Activated naive CD8-positive, alpha-beta T cell treated with anti-CD3 and anti-CD28 coated beads for 36 hours (primary cell): ENCODE measurements at places on chromosomes 11 and 22.

- no peak for DNase-seq
These were observed 111.5 kb downstream of the SWAP70 start for GRCh38 chr11:9775398-9775779.

GRCh38 chr11:27040302-27041115 is at the start of gene BBOX1:
BBOX1 (plus strand) TSS chr11:27040815; CDS start chr11:27055431, 14,616 bp downstream.
- no peak for DNase-seq

DNA sequence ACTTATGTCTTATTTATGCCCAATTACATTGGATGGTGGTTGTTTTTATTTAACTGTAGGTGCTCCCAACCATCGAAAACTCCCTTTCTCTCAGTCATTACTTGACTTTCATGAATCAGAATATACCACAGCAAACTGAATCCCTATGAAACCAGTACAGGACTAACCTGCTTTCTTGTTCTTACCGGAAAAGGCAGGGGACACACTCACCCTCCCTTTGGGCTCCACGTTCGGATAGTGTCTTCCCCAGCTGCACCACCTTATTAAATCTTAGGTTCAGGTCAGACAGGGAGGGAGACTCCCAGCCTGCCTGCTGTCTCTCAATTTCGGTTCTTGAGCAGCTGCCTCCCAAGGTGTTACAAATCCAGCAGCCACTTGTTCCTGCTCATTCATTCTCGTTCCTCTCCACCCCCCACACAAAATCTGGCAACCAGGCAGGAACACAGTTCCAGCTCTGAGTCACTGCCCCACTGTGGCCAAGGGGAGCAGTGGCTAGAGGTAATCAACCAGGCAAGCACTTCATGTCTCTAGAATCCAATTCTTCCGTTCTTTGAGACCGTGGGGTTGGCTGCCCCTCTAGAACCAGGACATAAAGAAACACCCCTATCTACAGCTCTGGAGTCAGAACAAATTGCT is 133.0 kb downstream of the PLEKHA7 start:
- no peak for DNase-seq

GRCh38 chr11:34157163-34157562 is 51.7 kb downstream of the NAT10 start:
- DNase-seq = no peak

- DNase-seq = no peak
These were observed 9.9 kb downstream of the NDUFV1 start for GRCh38 chr11:67616431-67617242.

DNA sequence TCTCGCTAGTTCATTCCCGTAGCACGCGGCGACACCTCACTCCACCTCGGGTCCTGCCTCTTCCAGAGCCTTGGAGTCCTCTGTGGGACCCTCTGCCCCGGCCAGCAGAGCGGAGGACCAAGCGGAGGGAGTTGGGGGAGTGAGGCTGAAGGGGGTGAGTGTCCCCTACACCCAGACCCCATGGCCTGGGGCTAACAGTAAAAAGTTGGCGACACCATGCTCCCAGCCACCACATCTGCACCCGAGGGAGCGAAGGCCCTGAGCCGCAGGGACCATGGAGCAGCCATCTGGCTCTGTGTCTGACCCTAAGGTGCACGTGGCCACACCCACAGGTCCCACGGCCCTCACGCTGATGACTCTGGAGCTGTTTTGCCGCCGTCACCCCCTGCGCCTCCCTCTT is 293.8 kb downstream of the BRD1 start:
- no peak for DNase-seq

DNA sequence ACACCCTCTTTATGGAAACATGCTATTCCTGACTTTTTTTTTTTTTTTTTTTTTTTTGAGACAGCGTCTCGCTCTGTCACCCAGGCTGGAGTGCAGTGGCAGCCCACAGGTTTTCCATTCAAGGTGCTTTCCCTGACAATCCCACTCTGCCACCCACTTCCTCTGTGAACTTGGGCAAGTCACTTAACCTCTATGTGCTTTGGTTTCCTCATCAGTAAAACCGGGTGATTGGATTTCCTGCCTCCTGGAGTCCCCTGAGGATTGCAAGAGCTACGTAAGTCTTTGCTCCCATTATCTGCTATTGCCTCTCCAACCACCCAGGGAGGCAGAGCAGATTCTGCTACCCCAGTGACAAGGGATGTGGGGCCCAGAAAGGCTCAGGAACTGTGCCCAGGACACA is 54.1 kb downstream of the CELSR1 start:
- DNase-seq = no peak

GRCh38 chr11:64207256-64208085 is 950 bp downstream of the FERMT3 start:
- peak; percentile 90 for DNase-seq

GRCh38 chr11:29224739-29225384 is 792.0 kb downstream of the KCNA4 start:
- DNase-seq = no peak

GRCh38 chr11:33195462-33196173 is 34.3 kb upstream of the CSTF3 start:
- DNase-seq = no peak

GRCh38 chr22:44389181-44389580 is 76.4 kb upstream of the SHISAL1 start:
- DNase-seq = no peak

GRCh38 chr22:48015701-48016100 is 1253.3 kb downstream of the TBC1D22A start:
- no peak for DNase-seq

DNA sequence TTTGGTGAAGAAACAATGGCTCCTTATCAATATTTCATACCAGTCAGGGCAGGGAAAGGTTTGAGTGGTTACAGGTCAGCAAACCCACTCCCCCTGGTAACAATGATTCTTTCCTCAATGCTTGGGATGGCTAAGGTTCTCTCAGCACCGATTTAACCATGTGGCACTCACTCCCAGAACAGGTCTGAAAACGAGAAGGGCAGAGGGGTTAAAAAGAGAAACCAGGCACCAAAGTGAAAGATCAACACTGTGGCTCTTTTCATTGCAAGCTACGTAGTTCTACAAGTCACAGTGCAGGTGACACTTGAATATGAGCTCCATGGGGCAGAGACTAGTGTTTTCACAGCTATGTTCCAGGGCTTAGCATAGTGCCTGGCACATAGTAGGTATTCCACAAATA is 132.4 kb downstream of the PLEKHA7 start:
- DNase-seq = no peak

DNA sequence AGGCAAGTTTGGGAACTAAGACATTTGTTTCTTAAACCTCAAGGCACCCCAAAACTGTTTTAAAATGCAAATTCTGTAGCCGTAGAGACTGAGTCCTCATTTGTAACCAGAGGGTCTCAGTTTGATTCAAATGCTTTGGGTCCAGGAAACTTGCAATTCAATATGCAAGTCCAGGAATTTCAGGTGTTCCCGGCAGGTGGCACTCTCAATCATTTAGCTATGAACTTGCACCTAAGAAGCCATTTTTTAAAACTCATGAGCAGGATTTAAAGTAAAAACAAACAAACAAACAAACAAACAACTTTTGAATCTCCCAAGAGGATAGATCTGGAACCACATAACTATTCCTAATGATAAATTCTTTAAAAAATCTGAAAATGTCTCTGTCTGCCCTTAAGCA is 8.7 kb upstream of the ABTB2 start:
- DNase-seq = no peak

DNA sequence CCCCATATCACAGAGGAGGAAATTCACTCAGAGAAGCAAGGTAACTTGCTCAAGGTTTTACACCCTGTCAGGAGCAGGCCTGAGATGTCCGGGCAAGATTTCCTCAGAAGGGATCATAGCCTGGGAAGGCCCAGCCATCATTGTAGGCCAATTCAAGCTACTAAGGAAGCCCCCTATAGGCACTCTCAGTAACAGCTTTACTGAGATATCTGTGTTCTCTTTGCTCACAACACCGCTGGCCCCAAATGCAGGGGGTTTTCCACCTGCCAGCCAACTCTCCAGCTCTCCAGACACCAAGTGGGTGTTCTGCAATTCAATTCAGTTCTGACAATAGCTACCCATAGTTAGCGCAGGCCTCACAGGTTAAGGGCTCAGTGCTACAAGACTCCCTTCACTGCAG is 84.0 kb downstream of the SLC36A4 start:
- no peak for DNase-seq

DNA sequence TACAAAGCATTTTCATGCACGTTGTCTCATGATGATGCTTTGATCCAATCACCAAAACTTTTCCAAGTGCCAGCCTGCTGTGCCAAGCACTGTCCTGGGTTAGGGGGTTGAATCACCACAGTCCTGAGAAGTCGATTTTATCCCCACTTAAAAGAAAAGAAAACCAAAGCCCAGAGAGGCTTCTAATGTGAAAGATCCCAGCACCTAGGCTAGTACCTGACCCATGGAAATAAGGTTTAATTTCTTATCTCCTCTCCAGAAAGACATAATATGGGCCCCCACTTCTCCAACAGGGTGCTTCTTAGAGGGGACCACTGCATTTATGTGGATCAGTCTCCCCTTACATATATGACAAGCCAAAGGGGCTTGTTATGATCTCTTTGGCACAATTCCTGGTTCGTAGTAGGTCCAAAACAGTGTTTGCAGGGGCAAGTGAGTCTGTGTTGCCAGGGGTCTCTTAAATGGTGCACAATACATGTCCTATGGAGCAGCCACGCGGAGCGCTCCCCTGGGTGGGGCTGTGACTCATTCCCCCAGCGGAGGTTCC is 1.9 kb upstream of the BCL9L start:
- DNase-seq = no peak

- DNase-seq = peak; percentile 8
These were observed 585.4 kb downstream of the SOX6 start for GRCh38 chr11:15770798-15771414.

DNA sequence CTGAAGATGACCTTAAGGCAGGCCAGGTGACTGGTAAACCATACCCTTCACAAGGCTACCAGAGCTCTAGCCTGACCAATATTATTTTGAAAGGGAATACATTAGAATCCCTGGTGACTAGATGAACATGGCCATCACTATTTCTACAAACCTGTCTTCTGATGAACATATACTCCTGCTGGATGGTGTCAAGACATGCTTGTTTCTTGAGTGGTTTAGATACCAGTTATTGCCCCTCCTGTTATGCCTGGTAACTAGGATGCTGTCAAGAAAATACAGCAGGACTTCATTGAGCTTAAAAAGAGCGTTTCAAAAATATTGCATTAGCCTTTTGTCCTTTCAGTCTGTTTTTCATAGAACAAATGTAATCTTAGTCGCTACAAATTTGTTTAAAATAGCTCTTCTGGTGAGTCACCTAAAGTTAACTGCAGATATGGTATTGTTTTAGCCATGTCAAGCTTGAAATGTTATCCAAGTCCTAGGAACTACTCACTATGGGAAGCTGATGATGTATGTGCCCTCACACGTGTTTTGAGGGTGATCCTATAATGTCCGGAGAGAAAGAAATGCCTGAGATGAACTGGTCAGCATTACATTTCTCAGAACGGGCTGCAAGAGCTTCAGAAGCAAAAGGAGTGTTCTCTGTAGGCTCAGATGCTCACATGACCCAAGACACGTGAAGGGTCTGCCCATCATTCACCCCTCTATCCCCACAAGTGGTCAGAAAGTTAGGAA is 20.6 kb downstream of the ADM start:
- no peak for DNase-seq

DNA sequence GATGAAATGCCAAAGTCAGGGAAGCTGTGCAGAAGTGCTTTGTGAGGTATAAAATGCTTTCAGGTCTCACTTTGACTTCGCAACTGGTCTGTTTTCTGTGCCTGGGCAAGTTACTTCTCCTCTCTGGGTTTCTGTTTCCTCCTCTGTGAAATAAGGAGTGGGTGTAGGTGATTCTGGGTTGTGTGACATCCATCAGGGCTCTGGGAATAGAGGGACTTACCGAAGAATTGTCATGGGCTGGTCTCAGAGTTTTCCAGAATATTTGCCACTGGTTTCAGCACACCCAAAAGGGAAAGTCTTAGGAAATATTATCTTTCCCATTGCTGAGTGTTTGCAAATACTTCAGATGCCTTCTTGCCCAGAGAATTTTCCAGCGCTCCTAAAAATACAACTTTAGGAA is 118.4 kb downstream of the KIAA1671 start:
- DNase-seq = no peak

DNA sequence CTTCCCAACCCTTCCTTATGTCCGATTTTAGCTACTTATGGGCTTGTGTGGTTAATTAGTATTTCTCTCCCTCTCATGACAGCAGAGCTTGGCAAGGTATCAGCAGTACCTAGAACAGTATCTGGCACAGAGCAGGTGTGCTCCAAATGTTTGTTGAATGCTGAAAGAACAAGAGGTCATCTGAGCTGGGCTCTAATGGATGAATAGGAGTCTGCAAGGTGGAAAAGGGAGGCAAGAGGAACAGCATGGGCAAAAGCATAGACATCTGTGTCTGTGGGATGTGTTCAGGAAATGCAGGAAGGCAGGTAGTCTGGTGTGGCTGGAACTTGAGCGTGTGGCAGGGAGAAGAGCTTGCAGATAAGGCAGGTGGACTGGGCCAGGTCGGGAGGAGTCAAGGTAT is 19.0 kb downstream of the PRG3 start:
- no peak for DNase-seq

DNA sequence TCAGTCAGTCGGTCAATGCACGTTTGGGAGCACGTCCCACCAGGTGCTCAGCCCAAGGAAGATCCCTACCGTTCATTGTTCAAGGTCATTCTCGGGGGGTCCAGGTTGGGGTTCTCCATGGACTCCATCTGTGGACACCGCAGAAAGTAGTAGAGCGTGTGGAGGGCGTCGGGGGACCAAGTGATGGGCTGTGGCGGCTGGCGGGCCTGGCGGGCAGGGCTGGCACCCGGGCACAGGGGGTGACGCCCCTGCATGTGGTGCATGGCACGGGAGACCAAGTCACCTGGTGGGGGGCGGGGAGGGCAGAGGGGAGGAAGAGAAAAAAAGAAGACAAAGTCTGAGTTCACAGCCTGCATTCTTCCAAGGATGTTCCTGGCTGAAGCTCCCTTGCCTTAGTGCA is 91.8 kb downstream of the NAT10 start:
- DNase-seq = no peak

DNA sequence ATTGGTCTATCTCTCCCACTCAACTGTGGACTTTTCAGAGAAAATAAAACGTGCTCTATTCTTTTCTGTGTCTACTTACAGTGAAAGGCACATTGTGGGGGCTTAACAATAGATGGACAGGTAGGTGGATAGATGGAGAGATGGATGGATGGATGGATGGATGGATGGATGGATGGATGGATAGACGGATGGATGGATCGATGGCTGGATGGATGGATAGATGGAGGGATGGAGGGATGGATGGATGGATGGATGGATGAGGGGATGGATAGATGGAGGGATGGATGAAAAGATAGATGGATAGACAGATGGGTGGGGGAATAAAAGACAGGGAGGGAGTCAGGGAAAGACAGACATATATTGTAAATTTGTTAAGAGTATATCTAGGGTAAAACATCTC is 14.2 kb upstream of the SLC1A2 start:
- no peak for DNase-seq

DNA sequence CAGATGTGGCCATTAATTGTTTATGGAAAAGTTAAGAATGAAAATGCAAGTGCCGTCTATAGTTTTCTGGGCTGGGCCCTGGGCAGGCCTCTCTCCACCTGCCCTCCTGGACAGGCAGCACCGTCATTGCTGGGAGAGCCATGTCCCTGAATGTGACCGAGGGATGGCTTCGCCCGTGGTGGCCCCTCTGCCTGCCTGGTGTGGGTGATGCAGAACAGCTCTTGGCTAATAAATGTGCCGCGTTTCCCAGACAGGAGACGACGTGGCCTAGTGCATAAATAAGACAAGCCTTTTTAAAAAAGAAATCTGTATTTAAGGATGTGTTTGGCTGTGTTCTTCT is 407.3 kb downstream of the TBC1D22A start:
- no peak for DNase-seq

GRCh38 chr11:20644360-20644759 is 25.0 kb upstream of the NELL1 start:
- no peak for DNase-seq

GRCh38 chr11:132674151-132674550 is 858.1 kb downstream of the OPCML start:
- no peak for DNase-seq

- DNase-seq = no peak
These were observed 367.6 kb downstream of the TBC1D22A start for GRCh38 chr22:47129902-47130635.
